ENCODE measurements at places on chromosomes 4 and X.

DNA sequence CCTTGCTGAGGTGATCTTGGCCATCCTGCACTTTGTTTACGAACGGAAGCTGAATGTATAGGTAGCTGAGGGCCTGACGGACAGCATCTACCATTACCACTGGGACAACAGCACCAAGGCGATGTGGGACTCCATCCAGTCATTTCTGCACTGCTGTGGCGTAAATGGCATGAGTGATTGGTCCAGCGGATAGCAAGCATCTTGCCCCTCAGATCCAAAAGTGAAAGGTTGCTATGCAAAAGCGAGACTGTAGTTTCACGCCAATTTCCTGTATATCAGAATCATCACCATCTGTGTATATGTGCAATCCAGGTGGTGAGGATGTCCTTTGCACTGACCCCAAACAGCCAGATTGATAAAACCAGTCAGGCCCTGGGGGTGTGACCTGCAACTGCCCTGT lies 4.2 kb upstream of the PYURF start:
- no peak for DNase-seq

DNA sequence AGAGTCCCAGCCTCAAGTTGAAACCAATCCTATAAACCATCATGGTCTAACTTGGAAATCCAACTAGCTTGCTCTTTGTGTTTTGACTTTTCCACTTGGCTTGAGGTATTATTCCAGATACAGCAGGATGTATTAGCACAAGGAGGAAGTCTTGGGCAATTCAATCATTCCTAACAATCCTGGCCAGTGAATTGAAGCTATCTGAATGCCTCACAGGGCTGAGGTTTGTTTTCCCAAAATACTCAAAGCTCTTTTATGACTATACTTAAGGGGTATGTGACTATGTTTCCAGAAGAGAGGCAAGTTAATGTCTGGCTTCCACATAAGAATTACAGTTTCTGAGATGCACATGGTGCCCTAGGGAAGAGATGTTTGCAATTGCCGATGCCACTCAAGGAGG lies 66.8 kb upstream of the SH3RF1 start:
- DNase-seq, result no peak

DNA sequence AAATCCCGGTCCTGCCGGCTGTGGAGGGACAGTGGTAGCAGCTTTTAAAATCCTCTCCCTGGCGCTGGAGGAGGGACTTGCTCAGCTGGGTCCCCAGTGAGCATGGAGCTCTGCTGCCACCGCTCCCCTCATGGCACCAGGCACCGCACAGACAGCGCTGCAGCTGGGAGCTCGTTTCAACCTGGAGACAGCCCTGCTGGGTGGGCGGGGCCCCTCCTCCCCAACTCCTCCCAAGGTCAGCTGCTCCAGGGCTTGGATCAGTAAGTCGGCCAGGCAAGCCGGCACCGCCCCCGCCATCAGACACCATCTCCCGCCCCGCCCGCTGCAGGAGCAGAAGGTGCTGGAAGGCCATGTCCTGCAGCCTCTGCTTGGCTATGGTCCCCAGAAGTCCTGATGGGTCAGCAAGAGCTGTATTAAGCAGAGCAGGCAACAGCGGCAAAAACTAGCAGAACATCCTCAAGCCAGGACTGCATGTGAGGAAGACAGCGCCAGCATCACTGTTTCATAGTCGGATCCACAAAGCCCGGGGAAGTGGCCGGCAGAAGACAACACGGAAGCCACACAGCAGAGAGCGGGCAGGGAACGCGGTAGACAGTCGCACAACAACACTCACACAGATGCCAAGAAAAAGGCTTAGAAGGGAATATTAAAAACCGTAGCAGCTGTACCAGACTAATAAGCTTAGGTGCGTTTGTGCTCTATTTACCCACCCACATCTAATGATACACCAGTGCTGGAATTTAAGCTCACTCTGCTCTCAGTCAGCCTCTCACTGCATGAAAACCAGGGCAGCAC lies 16.2 kb downstream of the ZFYVE28 start:
- DNase-seq, result no peak

GRCh38 chr4:95358421-95358820 lies 190.4 kb downstream of the UNC5C start:
- DNase-seq, result no peak

GRCh38 chrX:112835019-112835418 lies 5.6 kb downstream of the AMOT start:
- no peak for DNase-seq

- no peak for DNase-seq
Measured at GRCh38 chr4:108058685-108059440, 69.2 kb downstream of the HADH start.

GRCh38 chr4:53510321-53510720 lies 81.0 kb downstream of the LNX1 start:
- no peak for DNase-seq

DNA sequence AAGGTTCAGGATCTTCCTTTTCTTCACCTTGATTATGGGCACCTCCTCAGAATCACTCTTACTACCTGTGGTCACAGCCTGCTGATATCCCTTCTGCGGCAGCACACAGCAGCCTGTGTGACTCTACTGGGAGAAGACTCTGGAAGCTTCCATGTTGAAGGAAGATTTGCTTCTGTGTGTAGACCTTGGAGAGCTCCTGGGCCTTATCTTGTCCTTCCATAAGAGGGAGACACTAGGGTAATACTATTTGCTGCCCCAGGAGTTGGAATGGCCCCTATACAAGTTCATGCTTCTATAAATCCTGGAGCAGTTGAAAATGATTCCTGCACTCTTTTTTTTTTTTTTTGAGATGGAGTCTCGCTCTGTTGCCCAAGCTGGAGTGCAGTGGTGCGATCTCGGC lies 10.2 kb upstream of the SUPT20HL1 start:
- DNase-seq, result no peak

DNA sequence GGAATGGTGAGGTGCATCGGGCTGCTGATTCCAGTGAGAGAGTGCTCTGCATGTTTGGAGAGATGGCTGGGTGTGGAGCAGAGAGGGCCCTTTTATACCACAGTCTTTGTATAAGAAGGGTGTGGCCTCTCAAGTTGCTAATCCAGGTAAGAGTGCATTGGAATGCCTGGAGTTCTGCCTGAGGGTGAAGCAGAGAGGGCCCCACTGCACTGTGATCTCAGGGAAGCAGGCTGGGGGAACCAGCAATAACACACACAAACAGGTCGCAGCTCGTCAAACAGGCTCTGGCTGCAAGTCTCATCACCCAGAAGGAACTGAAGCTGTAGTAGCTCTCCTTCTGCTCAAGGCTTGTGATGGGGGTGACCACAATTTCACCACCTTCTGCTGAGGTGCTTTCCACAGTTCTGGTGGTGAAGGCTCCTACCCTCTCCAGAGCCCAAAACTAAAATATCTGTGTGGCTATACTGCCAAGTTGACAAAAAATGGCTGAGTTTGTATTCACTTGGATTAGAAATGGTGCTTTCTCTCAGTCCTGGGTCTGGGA lies 687.4 kb upstream of the HS3ST1 start:
- no peak for DNase-seq

- DNase-seq, result no peak
Measured at GRCh38 chrX:98931216-98931615, 1478.9 kb downstream of the PCDH19 start.

GRCh38 chr4:109232681-109233080 lies 69.8 kb downstream of the COL25A1 start:
- no peak for DNase-seq

- DNase-seq, result no peak
Measured at GRCh38 chr4:17095771-17096170, 197.3 kb upstream of the LDB2 start.

GRCh38 chr4:48147621-48148020 lies 13.6 kb upstream of the TXK start:
- no peak for DNase-seq

DNA sequence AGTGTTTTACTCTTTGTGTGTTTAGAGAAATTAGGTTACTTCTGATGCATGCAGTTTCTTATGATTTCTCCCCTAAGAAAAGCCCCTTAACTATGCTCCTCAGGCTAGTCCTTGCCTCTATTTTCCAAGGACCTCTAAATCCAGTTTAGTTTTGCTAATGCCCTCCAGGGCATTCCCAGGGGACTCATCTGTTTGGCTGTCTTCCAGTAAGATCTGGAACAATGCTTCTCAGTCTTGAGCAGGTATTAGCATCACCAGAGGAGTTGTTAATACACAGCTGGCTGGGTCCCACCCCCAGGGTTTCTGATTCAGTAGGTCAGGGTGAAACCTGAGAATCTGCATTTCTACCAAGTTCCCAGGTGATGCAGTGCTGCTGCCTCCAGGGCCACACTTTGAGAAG lies 56.9 kb downstream of the OTC start:
- DNase-seq, result no peak

GRCh38 chr4:47486231-47486673 lies 1.2 kb downstream of the ATP10D start:
- no peak for DNase-seq

DNA sequence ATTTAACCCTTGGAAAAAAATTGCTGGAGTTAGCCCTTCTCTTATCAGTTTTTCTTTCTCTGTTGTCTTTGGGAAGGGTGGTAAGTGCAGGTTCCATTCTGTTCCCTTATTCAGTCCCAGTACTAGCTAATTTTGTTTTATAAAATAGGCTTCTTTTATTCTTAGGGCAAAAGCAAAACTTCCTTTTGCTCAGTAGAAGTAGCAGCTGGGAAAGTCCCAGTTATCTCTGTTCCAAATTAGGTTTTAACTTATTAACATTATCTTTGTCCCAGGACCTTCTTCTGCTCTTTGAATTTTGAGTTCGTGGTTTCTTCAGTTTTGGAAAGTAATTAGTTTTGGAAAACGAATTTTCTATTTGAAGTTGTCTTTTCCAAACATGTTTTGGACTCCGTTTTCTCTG lies 61.1 kb downstream of the BANK1 start:
- DNase-seq, result no peak
